ENCODE measurements at places on chromosomes 1 and 21. TPM values are rescaled to one million over a fixed set of nuclear protein-coding genes. Genes with fewer than 3 reads are reported as not detected.

- no peak for DNase-seq
These were observed 27.6 kb downstream of the CFAP74 start for GRCh38 chr1:1976031-1976430.

GRCh38 chr1:222926566-222926965 lies 111.7 kb downstream of the DISP1 start:
- DNase-seq = no peak

The EPHB2 gene
- total RNA-seq = 5.0 TPM

- DNase-seq = no peak
These were observed 216.0 kb downstream of the SMYD3 start for GRCh38 chr1:246291127-246291526.

- no peak for DNase-seq
These were observed 6.5 kb downstream of the LCE7A start for GRCh38 chr1:152866321-152866720.

- no peak for DNase-seq
These were observed 222.4 kb upstream of the JUN start for GRCh38 chr1:59006289-59006658.

The RGS18 gene
- total RNA-seq = 13.0 TPM

DNA sequence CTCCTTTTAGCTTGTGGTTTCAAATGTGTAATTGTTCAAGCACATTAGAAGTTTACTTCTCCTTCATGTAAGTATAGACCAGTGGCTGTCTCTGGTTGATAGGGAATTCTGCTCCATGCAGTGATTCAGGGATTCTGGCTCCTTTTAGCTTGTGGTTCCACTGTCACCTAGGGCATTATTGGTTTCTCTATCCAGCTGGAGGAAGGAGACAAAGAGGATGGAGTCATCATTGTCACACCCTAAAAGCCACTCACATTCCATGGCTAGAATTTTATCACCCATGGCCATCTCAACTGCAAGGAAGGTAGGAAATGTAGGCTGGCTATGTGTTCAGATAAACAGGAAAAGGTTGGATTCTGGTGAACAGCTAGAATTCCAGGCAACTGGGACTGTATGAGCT lies 131.2 kb downstream of the URB2 start:
- no peak for DNase-seq

- DNase-seq = no peak
These were observed 82.3 kb downstream of the ACTL8 start for GRCh38 chr1:17837233-17838030.

The LORICRIN gene
- not detected for total RNA-seq

DNA sequence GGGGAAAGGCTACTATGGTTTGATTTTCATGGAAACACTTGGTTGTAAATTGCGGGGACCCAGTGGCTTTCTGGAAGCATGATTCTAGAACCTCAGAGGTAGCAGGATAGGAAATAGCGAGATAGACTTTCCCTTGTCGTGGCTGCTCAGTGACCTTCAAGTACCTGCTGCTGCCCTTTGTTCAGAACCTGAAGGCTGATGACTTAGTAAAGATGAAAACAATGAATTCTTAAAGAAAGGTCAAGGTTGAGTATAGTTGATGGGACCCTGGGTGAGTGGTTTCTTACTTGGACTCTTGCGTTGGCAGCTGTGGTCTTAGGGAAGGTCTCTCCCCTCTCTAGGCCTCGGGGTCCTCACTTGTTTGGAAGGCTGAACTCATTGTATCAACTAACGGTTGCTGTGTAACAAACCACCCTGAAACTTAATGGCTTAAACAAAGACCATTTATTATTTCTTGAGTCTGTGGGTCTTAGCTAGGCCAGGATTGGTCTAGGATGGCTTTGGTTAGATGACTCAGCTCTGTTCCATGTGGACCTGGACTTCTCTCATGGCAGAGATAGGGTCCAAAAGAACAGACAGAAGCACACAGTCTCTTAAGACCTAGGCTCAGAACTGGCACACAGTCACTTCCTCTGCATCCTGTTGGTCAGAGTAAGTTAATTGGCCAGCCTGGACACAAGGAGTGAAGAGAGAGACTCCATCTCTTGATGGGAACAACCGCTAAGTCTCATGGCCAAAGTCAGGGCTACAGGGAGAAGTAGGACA lies 89.2 kb upstream of the SELENON start:
- no peak for DNase-seq

GRCh38 chr1:233289676-233290075 lies 5.8 kb downstream of the PCNX2 start:
- no peak for DNase-seq

DNA sequence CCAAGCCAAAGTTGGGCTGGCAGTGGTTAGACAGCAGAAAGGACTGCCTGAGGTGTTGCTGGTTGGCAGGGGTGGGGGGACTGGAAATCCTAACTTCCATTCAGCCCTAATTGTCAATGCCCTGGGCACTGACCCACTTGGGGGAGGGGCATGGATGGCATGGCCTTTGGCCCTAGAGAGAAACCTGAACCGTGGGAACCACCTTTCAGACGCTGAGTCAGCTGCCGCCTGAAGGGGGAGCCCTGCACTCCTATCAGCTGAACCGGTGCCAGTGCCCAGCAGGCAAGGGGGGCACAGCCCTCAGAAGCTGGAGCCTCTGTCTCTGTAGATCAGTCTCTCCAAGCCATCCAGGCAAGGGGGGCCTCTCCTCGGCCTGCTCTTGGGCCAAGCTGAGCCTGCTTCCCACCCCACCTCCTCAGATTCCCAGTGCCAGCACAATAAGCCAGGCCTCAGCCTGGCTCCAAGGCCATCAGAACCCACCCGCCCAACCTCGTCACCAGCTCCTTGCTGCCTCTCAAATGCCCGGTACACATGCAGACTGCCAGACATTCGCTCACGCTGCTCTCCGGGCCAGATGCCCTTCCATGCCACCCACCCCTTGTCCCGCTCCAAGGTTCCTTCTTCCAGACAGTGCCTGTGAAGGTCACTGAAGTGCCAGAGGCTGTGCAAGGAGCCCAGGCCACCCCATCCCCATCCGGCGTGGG lies 11.6 kb downstream of the TINAGL1 start:
- peak; percentile 78 for DNase-seq

DNA sequence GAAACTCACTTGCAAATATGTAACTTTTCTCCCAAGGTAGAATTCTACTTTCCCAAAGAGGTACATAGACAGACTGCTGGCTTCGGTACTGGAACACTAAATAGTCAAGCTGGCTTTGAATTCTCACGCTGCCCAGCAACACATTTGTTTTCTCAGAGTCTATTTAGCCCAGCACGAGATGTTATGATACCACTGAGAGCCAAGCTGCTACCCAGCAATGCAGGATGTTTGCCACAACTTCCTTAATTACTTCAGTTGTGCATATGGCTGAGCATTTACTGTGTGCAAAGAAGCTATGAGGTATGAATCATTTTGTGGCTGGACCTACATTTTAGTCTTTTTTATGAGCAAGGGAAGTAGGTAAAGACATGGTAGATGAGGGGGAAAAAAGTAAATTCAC lies 793.2 kb downstream of the PLA2G4A start:
- DNase-seq = no peak

The CFHR4 gene
- total RNA-seq = not detected

DNA sequence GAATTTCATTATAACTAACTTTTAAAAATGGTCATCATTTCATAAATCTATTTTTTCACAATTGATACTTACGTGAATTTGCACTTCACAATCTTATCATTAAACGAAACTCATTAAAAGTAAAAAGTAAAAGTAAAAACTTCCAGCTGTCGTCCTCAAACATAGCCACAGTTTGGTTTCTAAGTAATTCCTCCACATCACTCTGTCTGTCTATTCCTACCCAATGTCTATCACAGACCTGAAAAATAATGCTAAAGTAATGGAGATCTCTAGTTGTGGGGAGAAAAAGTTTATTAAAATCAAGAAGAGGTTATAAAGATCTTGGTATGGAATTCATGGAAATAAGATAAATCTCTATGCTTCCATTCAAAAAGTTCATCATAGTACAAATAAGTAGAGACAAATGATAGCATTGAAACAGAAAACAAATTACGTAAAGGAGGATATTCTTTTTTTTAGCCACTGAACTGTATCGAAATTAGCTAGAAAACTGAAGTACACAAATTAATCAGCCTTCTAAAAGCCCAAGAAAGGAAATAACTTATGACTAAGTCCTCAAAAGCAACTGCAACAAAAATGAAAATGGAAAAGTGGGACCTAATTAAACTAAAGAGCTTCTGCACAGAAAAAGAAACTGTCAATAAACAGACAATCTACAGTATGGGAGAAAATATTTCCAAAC lies 148.6 kb downstream of the TIAM1 start:
- DNase-seq = no peak

DNA sequence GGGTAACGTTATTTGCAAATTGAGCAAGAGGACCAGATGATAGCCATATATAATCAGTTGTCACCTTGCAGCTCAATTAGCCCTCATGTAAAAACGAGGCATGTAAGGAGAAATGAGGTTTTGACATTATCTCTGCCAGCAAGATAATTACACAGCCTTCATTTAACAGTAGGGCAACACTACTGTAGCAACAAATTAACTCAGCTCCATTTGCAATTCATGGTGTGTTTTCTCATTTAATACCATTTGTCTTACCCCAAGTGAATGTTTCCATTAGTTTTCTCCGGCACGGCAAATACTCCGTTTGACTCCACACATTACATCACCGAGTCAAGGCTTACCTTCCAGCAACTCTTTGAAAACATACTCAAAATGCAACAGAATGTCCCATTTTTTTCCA lies 66.7 kb downstream of the GPATCH2 start:
- DNase-seq = no peak

The ANGEL2 gene
- total RNA-seq = 36.6 TPM

The CFHR1 gene
- 0.74 TPM for total RNA-seq

DNA sequence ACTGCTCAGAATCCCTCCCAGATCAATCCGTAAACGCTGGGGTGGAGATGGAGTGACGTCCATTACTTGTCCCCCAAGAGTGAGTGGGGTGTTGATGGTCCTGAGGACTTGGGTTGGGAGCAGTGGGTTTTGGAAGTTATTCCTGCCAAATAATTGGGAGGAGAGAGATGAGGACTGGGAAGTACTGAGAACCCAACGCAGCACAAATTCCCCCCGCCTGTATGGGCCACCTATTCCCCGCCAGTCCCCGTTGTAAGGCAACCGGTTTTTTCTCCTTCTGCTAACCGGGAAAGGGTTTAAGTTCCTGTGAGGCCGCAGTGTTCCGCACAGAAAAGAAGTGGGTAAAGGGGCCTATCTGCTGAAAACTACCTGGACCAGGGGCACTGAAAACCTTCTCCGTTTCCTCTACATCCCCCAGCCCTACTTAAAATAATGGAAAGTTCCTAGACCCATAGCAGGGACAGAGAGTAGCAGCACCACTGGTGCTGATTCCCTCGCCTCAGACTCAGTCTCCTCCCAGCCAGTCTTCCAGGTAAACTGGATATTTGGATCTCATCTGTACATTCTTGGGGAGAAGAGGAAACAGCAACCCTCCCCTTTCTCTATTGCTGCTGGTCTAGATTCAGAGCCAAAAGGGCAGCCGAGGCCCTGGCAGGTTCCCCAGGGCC lies 738 bp downstream of the LURAP1 start:
- no peak for DNase-seq

The IGSF21 gene
- total RNA-seq = 1.8 TPM

The MCOLN2 gene
- 5.1 TPM for total RNA-seq

The TMEM50A gene
- 106 TPM for total RNA-seq

The TDRD5 gene
- 0.15 TPM for total RNA-seq

- DNase-seq = no peak
These were observed 2.7 kb downstream of the HNRNPU start for GRCh38 chr1:244861683-244862082.

DNA sequence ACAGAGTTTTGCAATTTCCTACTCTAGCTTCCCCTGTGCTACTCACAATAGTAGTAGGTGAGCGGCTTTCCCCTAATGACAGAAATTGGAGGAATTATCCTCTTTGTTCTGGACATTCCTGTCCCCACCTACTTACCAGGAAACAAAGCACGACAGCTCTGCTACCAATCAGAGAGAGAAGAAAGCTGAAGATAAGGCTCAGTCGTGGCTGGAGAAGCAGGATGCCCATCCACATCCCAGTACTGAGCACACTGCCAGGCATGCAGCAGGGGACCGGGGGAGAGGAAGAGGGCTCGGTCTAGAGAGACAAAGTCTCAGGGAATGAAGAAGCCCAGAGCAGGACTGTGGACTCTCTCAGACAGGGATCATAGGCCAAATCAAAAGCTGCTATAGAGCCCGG lies 134.1 kb upstream of the KRTAP19-8 start:
- DNase-seq = no peak

- DNase-seq = no peak
These were observed 59.5 kb downstream of the SLC45A1 start for GRCh38 chr1:8377271-8377981.

DNA sequence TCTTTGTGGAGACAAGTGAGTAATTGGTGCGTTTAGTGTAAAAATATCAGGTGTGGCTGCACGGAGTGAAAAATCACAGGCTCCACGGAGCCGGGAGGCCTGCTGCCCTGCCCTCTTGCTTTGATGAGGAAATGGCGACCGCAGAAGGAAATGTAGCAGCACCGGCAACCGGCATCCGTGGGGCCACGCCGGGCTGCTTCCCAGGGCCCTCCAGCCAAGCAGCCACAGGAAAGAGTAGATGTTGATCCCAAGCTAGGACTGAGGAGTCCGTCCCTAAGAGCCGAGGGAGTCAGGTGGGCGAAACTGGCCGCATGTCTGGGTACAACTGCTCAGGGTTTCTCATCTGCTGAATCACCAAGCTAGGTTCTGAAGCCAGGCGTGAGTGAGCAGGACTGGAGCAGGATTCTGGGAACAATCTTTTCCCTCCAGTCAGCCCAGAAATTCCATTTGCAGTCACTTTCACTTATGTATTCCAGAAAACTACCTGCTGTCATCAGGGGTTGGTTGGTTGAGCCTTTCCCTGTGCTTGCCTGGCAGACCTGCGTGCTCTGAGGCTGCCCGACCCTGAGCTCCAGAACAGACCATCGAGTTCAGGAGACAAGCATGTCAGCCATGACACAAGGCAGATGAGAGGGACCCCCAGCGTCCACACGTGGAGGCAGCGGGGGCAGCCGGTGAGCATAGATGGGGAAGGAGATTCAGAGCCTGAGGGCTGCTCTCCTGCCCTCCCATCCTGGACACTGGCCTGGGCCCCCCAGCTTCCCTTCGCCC lies 5.8 kb upstream of the ITGB2 start:
- peak; percentile 48 for DNase-seq

- no peak for DNase-seq
These were observed 24.4 kb upstream of the TSPEAR start for GRCh38 chr21:44735821-44736220.

DNA sequence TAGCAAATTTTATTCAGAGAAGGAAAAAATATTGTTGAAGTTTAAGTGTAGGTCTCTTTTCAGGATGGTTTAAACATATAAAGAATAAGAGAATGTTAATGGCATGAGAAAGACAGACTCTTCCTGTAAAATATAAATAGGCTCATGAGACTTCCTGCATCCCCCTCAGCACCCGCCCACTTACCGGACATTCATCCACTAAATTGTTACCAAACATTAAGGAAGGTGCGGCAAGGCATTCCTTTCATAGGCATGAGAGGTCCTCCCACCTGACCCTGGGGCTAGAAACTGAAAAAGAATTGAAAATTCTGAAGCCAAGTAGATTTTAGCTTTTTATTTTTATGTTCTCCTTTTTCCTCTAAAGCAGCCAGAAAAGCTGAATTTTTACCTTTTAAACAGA lies 10.6 kb upstream of the USP1 start:
- no peak for DNase-seq

The CAPZB gene
- 236 TPM for total RNA-seq

GRCh38 chr1:3618881-3619671 lies 5.7 kb upstream of the TPRG1L start:
- DNase-seq = peak; percentile 70
